HS-27A (cell line): ENCODE measurements at places on chromosomes 7 and 10.

DNA sequence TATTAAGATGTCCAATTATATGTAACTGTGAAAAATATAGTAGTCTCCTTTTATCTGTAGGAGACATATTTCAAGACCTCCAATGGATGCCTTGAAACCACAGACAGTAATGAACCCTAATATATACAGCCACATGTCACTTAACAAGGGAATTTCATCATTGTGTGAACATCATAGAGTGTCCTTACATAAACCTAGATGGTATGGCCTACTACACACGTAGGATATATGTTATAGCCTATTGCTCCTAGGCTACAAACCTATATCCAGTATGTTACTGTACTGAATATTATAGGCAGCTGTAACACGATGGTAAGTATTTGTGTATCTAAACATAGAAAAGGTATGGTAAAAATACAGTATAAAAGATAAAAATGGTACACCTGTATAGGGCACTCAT is 32.4 kb downstream of the MTPN start:
- DNase-seq: no peak

GRCh38 chr10:13834581-13835286 is 248.0 kb downstream of the PRPF18 start:
- no peak for DNase-seq

DNA sequence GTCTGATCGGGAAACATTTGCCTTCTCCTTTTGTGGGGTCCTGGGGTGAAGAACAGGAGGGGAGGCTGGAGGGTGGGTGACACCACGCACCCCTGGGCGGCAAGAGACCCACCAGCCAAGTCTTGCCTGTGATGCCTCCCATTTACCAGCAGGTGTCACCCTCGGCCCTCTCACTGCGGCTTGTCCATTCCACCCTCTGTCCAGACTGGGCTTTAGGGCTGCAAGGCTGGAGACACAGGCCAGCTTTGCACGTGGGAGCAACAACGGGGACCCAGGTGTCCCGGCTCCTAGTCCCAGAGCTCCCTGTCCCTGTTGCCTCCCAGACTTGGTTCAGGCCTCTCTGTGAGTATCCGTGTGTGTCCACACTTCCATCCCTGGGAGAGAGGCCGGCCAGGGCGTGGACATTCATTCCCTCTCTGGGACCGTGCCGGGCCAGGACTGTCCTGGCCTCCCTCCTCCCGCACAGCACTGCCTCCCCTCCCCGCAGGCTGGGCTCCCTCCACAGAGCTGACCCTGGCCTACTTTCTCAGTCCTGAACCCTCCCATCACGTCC is 36.2 kb upstream of the GTF2IRD1 start:
- peak; percentile 35 for DNase-seq

DNA sequence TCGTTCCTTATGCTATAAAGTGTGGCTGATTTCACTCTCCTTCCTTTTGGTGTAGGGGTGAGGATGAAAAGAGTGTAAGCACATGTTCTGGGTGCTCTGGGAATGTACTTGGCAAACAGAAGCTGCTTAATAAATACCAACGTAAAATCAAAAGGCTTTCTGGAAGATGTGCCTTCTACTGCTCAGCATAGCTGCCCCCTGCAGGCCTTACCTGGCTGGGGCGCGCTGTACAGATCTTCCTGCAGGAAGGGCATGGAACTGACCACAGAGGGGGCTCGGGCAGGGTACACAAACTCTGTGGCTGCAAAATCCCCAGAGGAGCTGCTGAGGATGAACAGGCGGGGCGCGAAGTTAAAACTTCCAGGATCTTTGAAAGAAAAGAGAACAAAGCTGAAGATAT is 169.4 kb downstream of the SVIL start:
- no peak for DNase-seq

- DNase-seq: no peak
These were observed 316.0 kb upstream of the NPVF start for GRCh38 chr7:25544254-25544653.

GRCh38 chr7:95169678-95170077 is 154.7 kb downstream of the PON1 start:
- DNase-seq: no peak

GRCh38 chr7:70703785-70704184 is 428.2 kb upstream of the GALNT17 start:
- DNase-seq: no peak

- DNase-seq: no peak
These were observed 89.8 kb upstream of the ANK3 start for GRCh38 chr10:60479305-60480020.

- no peak for DNase-seq
These were observed 320.2 kb downstream of the ELMO1 start for GRCh38 chr7:37128327-37129034.

DNA sequence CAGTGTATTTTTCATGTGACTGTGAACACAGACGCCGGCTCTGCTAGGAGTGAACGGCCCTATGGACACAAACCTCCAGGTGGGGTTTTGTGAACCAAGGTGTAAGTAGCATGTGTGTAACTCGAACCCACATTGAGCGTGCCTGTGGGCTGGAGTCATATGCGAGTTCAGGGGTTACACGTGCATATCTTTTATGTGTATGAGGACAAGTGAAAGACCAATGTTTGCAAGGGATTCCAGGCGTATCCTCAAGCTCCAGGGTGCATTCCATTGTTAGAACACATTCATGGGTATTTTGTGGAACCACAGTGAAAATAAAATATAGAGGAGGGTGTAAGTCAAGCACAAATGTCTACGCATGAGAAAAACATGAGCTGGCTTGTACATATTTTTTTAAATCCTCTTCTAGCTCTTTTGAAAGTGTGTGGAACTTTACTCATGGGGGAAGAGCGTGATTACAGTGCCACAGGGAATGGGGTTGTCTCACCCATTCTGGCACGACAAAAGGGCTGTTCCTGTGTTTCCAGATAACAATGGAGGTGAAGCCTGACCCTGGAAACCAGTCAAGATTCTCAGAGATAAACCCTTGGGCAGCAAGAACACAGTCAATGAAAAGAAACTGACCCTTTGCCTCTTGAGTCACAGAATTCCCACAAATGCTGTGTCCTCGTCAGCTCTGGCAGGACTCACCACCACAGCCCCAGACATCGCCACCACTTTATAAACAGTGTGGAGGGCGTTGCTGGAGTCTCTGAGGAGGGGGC is 37.0 kb upstream of the GOT1 start:
- peak; percentile 72 for DNase-seq

- DNase-seq: no peak
These were observed 111.1 kb downstream of the TNS3 start for GRCh38 chr7:47470567-47471357.

GRCh38 chr7:15687546-15688278 is 1.2 kb upstream of the MEOX2 start:
- DNase-seq: no peak

GRCh38 chr10:71268758-71269157 is 50.3 kb upstream of the SLC29A3 start:
- DNase-seq: no peak

DNA sequence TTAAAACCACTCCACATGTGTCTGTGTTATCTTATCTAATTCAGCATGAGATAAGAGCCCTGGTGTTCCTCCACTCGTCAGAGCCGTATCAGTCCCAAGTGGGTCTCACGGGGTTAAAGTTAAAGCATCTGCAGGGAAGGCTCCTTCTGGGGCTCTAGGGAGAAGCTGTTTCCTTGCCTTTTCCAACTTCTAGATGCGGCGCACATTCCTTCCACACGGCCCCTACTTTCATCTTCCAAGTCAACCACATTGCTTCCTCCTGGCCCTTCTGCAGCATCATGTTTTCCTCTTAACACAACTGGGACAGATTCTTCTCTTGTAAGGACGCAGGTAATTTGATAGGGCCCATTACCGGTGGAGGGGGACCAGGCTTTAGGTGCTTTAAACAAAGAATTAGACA is 620.1 kb upstream of the DPP6 start:
- no peak for DNase-seq

GRCh38 chr7:13904007-13904406 is 85.5 kb downstream of the ETV1 start:
- DNase-seq: no peak

- DNase-seq: no peak
These were observed 3.3 kb downstream of the PLXDC2 start for GRCh38 chr10:19819419-19820033.

DNA sequence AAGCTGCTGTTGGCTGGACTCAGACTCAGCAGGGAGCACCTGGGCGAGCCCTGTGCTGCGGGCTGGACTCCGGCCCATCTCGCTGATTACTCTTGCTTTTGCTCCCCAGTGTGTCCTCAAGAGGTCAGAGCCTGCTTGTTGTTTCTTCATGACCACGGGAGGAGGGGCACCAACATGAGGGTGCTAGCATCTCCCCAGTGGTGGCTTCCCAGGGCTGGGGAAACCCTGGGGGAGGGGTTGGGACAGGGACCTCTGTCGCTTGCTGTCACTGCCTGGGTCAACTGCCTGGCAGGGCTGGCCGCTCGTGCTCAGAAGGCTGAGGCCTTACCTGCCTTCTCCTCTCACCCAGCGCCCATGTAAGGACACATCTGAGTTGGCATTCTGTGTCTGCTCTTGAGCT is 152.3 kb upstream of the SHH start:
- DNase-seq: no peak

GRCh38 chr10:63192826-63193225 is 59.7 kb downstream of the NRBF2 start:
- no peak for DNase-seq
